SHP77 treated with DMSO at 0.1 percent for 48 hours (cell line): ENCODE measurements at places on chromosomes 1 and 21.

GRCh38 chr1:240350910-240351331 lies 259.2 kb downstream of the FMN2 start:
- no peak for DNase-seq

DNA sequence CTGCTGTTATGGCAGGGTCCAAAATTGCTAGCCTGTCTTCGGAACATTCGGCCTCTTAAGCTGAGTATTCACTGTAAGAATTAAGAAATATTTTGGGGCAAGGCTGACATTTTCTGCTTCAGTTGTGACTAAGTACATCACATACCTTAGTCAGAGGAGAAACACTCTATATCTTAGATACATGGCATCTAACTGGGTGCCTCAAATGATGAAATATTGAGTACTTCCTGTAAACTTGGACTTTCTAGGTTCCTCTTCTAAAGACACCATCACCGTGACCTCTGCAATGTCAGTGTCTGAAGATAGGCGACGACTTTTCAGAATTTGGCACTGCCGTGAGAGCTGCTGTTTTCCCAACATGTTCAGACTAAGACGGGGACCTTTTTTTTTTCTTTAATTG lies 65.6 kb downstream of the PCBP3 start:
- DNase-seq, result no peak

DNA sequence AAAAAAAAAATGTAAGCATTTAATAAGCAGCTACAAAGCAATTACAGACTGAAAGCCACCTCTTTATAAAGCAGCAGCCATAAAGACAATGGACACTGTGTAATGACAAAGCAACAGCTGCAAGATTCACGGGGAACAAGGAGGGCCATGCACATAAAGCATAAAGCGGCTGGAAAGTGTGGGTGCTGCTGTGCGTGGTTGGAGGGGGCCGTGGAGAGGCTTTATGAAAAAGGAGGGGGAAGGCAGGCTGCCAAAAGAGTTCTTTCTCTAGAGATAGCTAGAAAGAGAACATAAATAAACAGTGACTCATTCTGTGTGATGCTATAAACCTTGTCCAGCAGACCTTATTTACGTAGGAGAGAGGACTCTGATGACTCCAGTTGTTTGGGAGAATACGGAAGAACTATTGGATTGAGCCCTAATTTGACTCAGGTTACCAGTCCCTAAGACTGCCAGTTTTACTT lies 49.3 kb downstream of the ADAMTS1 start:
- peak; percentile 40 for DNase-seq

DNA sequence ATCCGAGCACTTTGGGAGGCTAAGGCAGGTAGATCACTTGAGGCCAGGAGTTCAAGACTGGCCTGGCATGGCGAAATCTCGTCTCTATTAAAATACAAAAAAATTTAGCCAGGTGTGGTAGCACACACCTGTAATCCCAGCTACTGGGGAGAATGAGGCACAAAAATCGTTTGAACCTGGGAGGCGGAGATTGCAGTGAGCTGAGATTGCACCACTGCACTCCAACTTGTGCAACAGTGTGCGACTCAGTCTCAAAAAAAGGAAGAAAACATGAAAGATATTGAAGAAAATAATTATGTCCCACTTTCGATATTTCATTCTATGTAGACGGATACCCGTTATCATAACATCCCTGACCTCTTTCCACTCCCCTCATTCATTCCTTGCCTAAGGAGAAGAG lies 19.2 kb downstream of the TUT4 start:
- no peak for DNase-seq

DNA sequence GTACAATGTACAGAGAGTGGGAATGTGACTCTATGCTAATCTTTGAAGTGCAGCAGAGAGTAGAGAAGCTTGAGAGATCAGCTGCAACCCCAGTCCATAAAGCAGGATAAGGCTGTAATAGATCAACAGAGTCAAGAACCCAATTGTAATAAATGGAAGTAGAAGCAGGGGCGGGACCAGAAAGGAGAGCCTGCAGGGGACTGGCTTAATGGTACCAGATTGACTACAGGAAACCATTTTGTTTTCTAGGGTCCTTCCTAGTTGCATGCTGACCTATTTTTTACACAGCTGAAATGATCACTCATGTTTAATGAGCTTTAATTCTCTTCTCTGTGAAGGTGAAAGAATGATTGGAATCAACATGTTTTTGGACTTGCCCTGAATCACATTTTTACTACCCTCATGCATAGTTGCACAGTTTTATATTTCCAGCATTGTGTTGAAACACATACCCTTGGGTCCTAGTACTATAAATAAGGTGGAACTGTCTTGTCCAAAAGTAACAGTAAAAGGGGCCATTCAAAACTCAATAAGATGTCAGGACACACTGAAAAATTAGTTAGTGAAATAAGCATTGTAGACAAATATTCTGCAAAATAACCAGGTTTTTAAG lies 69.8 kb downstream of the GPR88 start:
- DNase-seq, result no peak

GRCh38 chr1:200228486-200228885 lies 181.3 kb downstream of the ZNF281 start:
- no peak for DNase-seq

GRCh38 chr1:54401799-54402198 lies 4.4 kb downstream of the SSBP3 start:
- no peak for DNase-seq

DNA sequence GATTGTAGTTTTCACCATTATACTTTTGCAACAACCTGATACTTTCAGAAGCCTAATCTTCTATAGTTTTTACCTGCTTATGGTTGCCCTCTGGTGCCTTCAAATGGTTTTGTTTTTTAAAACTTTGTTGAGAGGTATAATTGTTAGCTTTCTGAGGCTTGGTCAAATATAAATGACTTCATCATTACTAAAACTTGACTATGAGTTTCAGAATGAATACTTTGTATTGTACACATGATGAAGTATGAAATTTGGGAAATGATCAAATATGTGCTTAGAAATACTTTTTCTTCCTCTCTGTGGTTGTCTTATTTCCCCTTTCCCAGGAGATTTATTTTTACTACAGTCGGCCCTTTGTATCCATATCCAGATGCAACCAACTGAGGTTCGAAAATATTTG lies 151.8 kb upstream of the B3GALT2 start:
- no peak for DNase-seq

GRCh38 chr1:63701187-63701586 lies 72.6 kb upstream of the ROR1 start:
- peak; percentile 49 for DNase-seq

- DNase-seq, result no peak
Observed at GRCh38 chr1:100328133-100328532, 24.2 kb upstream of the CDC14A start.

GRCh38 chr21:44965251-44966022 lies 25.6 kb downstream of the SLX9 start:
- DNase-seq, result no peak

DNA sequence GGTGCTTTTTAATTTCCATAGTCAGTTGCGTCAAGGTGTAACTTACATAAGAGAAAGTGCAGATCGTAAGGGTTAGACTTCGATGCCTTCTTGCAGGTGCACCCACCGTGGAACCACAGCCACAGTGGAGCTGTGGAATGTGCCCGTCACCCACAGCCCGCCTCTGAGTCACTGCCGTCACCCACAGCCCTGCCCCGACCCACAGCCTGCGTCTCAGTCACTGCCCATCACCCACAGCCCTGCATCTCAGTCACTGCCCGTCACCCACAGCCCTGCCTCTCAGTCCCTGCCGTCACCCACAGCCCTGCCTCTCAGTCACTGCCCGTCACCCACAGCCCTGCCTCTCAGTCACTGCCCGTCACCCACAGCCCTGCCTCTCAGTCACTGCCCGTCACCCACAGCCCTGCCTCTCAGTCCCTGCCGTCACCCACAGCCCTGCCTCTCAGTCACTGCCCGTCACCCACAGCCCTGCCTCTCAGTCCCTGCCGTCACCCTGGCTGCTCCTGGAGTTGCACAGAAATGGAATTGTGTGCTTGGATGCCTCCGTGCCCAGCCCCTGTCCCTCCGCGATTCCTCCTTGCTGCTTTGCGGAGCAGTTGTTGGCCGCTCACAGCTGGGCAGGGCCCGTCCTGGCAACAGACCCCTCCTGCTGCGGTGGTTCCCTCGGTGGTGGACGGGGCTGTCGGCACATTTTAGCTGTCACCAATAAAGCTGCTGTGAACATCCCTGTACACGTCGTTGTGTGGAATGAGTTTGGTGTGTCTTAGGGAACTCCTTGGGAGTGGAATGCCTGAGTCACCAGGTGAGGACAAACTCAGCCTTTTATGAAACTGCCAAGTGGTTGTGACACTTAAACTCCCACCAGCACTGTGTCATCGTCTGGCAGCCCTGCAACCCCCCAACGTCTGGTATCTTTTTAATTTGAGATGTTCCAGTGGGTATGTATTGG lies 44.9 kb upstream of the COL6A2 start:
- no peak for DNase-seq

DNA sequence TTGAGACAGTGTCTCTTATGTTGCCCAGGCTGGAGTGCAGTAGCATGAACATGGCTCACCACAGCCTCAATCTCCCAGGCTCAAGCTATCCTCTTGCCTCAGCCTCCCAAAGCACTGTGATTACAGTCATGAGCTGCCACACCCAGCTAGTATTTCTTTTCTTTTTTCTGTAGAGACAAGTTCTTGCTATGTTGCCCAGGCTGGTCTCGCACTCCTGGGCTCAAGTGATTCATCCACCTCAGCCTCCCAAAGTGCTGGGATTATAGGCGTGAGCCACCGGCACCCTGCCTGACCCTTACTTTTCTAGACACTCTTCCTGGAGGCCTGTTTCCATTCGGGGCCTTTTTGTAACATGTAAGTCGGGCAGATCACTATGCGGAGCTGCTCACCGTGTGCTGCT lies 30.1 kb upstream of the SRP9 start:
- DNase-seq, result no peak

- DNase-seq, result no peak
Observed at GRCh38 chr1:220579317-220579716, 51.4 kb downstream of the MARK1 start.

- DNase-seq, result no peak
Observed at GRCh38 chr21:25191141-25191540, 416.1 kb downstream of the MRPL39 start.

DNA sequence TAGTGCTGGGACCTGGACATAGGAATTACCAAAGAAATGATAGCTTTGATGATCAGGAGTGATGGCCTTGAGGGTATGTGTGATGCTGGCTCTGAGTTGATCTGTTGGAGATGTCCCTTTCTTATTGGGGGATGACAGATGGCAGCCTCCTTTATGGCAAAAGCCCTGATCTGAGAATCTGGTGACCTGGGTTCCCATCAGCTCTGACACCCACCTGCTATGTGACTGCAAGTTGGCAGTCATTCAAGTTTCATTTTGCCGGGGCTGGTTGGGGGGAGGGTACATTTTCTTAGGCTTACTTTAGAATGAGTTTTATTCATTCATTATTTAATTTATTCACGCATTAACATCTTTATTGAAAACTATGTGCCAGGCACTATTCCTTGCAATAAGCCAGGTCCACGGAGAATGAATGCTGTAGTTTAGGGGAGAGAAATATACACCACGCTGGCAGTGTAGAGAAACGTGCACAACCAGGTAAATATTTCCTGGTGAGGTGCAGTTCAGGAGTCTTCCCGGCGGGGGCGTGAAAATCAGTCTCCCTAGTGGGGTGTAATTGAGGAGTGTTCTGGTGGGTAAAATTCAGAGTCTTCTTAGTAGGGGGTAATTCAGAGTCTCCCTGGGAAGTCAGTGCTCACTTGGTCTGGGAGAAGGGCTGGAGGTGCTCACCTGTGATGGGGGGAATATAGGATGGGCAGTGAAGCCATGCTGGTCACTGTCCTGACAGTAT lies 401.3 kb downstream of the CAMTA1 start:
- no peak for DNase-seq

- no peak for DNase-seq
Observed at GRCh38 chr1:1402072-1402900, 3.2 kb upstream of the CCNL2 start.

GRCh38 chr1:111399792-111400610 lies 27.5 kb downstream of the OVGP1 start:
- DNase-seq, result peak; percentile 9

GRCh38 chr1:155033524-155033923 lies at the start of the genes DCST1 and DCST2:
Gene DCST1, plus strand, starts transcription at chr1:155033824. Its CDS starts 213 bp downstream, at chr1:155034037.
Gene DCST2, minus strand, starts transcription at chr1:155033781. Its CDS starts 80 bp downstream, at chr1:155033701.
- DNase-seq, result no peak

GRCh38 chr21:34593954-34594531 lies 20.9 kb downstream of the RCAN1 start:
- no peak for DNase-seq

DNA sequence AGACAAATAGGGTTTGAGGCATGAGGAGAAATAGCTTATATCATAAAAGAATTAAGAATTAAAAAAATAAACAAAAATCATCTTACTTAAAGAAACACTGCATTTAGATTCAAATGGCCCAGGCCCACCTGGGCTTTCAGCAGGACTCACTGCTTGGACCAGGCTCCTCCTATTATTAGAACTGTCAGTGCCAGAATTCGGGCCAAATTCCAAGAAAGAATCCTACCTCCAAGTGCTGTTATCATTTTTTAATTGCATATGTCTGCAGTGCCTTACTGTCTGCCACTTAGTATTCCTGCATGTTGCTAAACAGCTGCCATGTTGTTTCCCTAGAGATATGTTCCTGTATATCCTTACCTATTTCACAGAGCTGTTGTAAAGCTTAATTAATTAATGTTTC lies 112.0 kb downstream of the BARHL2 start:
- DNase-seq, result no peak

GRCh38 chr1:184033711-184034167 lies 3.8 kb downstream of the COLGALT2 start:
- DNase-seq, result no peak

- no peak for DNase-seq
Observed at GRCh38 chr1:59997479-59998115, 71.0 kb upstream of the CYP2J2 start.

DNA sequence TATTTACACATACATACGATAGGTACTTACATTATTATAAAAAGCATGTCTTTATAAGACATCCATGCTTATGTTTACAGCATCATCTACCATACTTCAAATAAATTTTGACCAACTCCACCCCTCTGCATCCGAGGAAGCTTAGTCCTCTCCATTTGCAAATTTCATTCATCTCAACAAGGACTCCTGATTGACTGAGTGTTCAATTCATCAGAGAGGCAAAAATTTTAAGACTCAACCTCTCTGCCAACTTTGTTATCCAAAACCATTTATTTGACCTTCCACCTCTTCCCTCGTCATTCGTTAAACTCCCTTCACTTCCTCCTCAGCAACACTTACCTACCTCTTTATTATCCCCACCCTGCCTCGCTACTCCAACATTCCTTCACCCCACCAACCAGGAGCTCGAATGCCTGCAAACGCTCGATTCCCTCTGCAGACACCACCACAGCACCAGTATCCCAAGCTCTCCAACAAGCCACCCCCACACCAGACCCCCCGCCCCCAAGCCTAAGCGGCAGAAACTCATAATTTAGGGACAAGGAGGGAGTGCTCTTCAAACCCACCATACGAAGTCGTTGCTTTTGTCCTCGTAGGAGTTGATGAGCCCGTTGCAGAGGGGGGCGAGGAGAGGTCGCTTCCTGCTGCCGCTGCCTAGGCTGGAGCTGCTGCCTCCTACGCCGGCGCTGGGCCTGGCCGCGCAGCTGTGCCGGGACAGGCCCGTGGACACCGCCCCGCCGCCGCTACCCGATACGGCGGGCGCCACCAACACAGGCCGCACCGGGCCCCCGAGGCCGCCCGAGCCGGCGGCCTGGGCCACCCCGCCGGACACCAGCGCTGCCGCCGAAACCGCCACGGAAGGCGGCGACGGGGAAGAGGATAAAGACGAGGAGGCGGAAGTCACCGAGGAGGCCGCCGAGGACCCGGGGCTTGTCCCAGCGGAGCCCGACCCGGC lies 803 bp downstream of the COP1 start:
- DNase-seq, result no peak

GRCh38 chr1:24918370-24918769 lies 11.7 kb downstream of the RUNX3 start:
- DNase-seq, result no peak
